Effector CD8-positive, alpha-beta T cell (primary cell): ENCODE measurements at places on chromosomes 5 and 9.

DNA sequence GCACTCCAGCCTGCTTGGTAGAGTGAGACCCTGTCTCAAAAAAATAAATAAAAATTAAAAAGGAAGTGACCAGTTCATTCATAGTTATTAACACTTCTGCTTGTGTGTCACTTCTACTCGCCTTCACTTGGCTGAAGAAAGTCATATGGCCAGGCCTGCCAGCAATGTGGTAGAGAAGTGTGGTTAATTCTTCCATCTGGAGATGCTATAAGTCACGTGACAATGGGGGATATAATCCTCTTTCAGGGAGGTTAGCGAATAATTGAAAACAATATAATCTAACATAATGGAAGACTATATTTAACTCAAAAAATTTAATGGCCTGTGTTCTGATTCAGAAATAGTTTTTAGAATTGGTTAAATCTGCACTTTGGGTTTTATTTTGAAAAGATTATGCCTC lies 305.6 kb downstream of the DOCK8 start:
- DNase-seq = no peak

DNA sequence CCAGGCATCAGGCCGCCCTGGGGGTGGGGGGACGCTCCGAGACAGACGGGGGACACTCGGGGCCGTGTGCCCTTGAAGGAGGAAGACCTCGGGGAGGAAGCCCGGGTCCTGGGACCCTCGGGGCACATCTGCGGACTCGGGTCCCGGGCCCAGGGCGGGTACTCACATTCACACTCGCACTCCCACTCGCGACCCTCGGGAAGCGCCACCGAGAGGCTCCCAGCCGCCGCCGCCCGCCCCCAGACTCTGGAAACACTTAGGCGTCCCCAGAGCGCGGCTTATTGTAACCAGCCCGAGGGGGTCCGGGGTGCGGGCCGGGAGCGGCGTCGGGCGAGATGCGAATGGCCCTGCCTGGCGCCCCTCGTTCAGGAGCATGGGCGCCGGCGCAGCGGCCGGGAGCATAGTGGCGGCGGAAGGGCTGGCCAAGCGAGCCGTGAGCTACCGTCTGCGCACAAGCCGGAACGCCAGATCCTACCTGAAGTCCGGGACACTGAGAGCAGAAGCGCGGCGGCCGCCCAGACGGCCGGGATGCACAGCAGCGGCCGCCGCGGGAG lies 559 bp downstream of the ROR2 start:
- DNase-seq = no peak

DNA sequence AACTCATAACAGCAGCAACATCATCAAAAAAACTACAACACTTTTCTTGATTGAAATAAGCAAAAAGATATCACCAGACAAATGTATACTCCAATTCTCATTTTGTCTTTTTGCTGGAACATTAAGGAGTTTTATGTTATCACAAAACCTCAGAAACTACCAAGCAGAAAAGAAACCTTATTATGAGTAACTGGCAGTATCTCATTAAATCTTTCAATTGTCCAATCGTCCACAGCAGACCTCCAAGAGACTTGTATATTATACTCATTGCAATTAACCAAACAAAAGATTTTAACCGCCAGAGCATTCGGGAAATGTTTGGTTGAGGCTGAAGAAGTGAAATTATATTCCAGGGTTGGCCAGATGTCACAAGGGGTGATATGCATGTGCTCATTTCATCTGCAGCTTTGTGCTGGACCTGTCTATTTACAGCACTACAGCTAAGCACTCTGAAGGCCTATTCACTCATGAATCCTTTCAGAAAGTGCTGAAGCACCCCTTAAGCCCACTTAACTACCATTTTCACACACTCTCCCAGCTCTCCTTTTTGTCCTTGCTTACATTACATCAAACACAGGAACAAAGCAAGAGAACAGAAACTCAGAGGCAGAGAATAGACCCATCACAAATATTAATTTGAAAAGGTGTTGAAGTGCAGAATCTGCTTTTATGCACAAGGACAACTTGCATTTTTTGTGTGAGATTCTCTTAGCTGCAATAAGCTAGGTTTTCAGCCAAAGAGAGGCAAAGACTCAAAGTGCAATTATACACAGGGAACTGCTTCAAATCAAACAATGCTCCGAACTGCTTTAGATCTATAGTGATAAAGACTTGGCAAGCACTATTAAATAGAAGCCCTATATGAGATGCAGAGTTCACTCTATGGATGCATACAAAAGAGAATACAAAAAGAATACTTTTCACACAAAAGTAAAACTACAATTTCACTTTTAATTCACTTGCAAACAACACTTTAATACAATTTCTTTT lies 150.4 kb upstream of the POU5F2 start:
- no peak for DNase-seq

DNA sequence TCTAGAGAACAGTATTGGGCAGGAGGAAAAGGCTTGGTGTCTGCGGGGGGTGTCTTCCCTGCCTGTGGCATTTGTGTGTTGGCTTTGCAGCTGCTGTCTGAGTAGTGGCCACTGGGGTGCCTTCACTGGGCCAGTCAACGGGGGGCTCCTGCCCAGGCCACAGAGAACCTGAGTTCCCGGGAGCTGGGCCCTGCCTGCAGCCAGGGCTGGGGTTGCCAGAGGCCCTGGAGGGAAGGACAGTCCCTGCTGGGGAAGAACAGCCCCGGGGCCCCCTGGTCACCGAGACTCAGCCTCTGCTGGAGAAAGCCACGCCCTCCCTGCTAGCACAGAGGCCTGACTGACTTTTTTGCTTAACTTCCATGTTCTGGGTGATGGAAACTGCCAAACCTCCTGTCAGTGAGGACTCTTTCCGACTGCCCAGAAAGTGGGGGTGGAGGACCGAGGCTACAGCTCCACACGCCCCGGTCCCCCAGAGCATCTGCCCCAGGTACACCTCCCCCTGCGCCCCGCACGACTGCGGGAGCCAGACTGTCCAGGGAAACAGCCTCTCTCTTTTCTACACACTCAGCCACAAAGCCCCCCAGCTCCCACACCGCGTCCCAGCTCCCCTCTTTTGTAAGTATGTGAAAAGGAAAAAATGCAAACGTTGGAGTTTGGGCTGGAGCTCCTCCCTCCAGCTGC lies 133.4 kb downstream of the DAB2IP start:
- DNase-seq = no peak

DNA sequence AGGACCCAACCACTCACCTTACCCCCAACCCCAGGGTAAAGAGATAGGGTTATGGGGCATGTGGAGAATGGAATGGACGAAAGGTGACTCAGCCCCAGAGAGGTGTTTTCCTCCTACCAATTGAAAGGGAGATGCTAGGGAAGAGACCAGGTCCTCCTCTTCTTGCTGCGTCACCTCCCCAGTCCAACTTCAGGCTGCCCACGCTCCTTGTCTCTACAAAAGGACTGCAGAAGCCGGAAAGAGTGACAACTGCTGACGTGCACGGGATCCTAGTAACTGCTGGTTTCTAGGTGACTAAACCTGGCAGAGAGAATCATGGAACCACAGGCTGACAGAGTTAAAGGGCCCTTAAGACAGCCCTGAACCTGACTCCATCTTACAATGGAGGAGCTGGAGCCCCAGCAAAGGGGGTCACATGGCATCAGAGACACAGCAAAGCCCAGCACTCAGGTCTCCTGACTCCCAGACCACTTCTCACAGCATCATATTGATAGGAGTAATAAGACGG lies 2.2 kb downstream of the GPX3 start:
- DNase-seq = no peak

DNA sequence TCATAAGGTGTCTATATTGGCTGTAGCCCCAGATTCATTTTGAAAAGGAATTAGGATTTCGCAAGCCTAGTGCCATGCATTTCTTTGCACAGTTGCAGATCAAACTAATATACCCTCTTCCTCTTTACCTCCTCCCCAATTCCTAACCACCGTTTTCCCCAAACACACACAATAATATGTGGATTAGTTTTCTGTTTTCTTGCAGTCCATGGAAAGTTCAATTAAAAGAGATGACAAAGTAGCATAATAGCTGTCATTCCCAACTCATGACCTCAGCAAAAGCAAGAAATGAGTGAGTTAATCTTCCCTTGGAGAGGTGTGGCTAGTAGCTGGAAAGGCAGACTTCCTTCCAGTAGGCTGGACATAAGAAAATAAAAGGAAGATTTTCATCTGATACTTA lies 349.1 kb downstream of the TMEM232 start:
- DNase-seq = no peak

- DNase-seq = no peak
Observed at GRCh38 chr9:122191584-122191983, 31.9 kb downstream of the MORN5 start.

DNA sequence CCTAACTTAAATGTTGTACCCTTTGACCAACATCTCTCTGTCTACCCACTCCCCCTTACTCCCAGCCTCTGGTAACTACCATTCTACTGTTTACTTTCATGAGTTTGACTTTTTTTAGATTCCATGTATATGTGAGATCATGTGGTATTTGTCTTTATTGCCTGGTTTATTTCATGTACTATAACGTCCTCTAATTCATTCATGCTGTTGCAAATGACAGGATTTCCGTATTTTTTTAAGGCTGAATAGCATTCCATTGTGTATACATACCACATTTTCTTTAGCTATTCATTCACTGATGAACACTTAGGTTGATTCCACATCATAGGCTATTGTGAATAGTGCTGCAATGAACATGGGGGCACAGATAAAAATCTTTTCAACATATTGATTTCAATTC lies 11.8 kb upstream of the NDUFB6 start:
- no peak for DNase-seq

DNA sequence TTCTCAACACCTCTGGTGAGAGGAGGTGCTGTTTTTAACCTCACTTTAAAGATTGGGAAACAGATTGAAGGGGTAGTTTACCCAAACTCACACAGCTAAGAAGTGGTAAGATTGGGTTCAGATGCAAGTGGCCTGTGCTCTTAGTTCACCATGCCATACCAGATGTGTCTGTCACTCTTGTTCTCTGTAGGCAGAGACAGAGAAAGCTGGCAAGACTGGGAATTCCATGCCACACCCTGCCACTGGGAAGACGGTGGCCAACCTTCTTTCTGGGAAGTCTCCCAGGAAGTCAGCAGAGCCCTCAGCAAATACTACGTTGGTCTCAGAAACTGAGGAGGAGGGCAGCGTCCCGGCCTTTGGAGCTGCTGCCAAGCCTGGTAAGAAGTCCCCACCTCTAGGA lies 11.0 kb downstream of the TCOF1 start:
- DNase-seq = no peak

DNA sequence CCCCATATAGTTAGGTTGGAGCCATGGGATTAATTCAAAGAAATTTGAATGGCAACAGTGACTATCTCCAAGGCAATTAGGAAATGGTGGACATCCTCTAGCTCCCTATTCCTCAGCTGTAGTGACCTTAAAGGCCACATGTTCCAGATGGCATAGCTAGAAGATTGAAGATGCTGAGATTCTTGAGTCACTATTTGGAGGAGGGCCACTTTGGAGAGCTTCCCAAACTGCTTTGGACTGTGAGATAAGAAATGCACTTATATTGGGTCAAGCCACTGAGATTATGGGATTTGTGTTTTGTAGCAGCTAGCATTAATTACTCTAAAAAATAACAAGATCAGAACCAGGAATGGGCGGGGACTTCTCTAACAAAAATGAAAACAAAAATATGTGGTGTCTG lies 636.2 kb upstream of the CCNG1 start:
- DNase-seq = no peak

DNA sequence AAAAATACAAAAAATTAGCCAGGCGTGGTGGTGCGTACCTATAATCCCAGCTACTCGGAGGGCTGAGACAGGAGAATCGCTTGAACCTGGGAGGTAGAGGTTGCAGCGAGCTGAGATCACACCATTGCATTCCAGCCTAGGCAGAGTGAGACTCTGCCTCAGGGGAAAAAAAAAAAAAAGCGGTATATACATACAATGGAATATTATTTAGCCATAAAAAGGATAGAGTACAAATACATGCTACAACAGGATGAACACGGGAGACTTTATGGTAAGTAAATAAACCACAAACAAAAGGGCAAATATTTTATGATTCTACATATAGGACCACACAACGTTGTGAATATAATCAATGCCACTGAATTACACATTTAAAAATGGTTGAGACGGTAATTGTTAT lies 5.2 kb downstream of the UBTD2 start:
- no peak for DNase-seq

DNA sequence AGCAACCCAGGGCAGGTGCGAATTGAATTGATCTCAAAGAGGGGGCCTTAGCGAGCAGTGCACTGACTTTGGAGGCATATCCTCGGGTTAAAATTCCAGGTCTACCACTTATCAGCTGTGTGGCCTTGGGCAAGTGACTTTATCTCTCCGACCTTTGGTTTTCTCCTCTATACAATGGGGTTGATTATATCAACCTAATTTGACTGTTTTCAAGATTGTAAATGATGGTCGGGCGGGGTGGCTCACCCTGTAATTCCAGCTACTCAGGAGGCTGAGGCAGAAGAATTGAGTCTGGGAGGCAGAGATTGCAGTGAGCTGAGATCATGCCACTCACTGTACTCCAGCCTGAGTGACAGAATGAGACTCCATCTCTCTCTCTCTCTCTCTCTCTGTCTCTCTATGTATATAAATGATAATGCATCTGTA lies 18.7 kb downstream of the SPRY4 start:
- no peak for DNase-seq

DNA sequence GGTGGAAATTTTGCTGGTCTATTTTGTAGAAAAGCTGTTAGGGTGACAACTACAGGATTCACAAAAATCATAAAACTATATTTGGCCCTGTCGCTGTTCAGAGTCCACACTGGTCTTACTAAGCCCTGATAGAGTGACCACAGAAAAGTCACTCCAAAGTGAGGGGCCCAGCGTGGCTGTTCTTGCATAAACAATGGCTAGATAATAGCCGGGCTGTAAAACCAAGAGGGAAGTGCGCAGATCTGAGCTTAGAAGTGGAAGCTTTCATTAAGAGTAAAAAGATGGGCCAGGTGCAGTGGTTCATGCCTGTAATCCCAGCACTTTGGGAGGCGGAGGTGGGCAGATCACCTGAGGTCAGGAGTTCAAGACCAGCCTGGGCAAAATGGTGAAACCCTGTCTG lies 15.5 kb upstream of the CTSL start:
- no peak for DNase-seq

DNA sequence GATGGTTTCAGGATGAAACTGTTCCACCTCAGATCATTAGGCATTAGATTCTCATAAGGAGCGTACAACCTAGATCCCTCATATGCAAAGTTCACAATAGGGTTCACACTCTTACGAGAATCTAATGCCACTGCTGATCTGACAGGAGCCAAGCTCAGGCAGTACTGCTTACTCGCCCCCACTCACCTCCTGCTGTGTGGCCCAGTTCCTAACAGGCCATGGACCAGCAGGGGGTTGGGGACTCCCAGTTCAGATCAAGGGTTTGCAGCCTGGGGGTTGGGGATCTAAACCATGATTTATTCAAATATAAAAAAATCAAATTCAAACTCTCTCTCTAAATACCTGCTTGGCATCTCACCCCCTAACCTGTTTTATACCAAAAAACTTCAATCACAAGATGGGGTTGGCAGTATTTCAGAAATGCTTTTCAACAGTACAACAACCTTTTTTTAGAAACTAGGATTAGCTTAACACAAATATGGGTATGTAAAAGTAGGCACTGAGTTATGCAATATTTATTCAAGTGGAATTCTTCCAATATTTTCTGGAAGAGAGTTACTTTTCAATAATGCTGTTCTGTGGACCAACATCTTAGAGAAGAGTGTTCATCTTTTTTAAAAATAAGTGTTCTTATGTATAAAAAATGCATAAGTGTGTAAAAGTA lies 30.1 kb upstream of the SLC12A2 start:
- DNase-seq = no peak

- no peak for DNase-seq
Observed at GRCh38 chr9:133119103-133119845, 1.8 kb downstream of the RALGDS start.
